ENCODE measurements at places on chromosomes 7 and 10. TPM values are rescaled to one million over a fixed set of nuclear protein-coding genes. Genes with fewer than 3 reads are reported as not detected.

DNA sequence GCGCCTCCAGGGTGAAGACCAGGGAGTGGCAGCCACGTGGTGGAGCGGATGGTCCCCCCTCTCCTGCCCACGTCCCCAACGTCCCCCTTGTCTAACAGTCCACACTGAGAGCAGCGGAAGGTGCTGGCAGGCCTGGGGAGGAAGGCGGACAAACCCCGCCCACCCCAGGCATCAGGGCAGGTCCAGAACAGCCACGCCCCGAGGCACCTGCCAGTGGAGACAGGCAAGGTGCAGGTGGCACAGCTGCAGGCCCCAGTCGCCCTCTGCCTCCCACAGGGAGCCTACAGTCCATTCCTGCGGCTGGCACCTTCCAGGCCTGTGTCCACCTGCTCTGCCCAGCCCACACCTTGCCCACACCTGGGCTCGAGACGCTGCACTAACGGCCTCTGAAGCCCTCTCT is 24.9 kb downstream of the CYP2W1 start:
- no peaks in the 10 kb centered on the region for H3K27me3 ChIP-seq
- no peak overlapping the region for H3K27ac ChIP-seq
- DNase-seq: no peak
- H3K4me1 ChIP-seq: peaks cover 16% of the 10 kb centered on the region
- H3K4me3 ChIP-seq: no peak overlapping the region
- peaks cover 30% of the 10 kb centered on the region for H3K36me3 ChIP-seq

DNA sequence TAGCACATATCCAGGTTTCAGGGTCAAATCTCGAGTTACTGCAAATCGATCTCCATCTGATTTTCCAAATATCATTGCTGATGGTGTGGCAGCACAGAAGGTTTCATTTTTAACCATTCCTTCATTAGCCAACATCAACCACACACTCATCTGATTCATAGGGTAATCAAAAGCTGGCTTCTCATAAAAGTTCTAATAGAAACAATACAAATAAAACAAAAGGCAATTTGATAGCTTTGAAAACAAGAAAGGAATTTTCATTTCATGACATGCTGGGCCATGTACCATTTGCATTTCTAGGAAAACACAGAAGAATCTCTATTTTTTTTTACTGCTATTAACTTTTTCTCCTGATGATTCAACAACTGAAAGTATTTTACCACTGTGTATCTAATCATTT is 147.7 kb upstream of the SLC26A5 start:
- H3K36me3 ChIP-seq: no peaks in the 10 kb centered on the region
- H3K4me1 ChIP-seq: no peaks in the 10 kb centered on the region
- H3K27ac ChIP-seq: no peak overlapping the region
- DNase-seq: no peak

- no peaks in the 10 kb centered on the region for H3K27me3 ChIP-seq
- H3K27ac ChIP-seq: no peak overlapping the region
- DNase-seq: no peak
These were observed 78.8 kb downstream of the ELMO1 start for GRCh38 chr7:37369906-37370305.

GRCh38 chr10:86389441-86390193 is 23.0 kb upstream of the GRID1 start:
- no peak overlapping the region for H3K27ac ChIP-seq
- H3K4me3 ChIP-seq: no peak overlapping the region
- H3K27me3 ChIP-seq: peaks cover 65% of the 10 kb centered on the region
- H3K4me1 ChIP-seq: peaks cover 4% of the 10 kb centered on the region

GRCh38 chr7:46933596-46933995 is 648.3 kb downstream of the TNS3 start:
- no peak overlapping the region for H3K4me3 ChIP-seq
- no peaks in the 10 kb centered on the region for H3K36me3 ChIP-seq
- no peaks in the 10 kb centered on the region for H3K27me3 ChIP-seq

- H3K27ac ChIP-seq: no peak overlapping the region
- H3K4me1 ChIP-seq: no peaks in the 10 kb centered on the region
- no peak for DNase-seq
- H3K27me3 ChIP-seq: no peaks in the 10 kb centered on the region
- no peaks in the 10 kb centered on the region for H3K36me3 ChIP-seq
These were observed 18.1 kb upstream of the ATAD1 start for GRCh38 chr10:87836098-87836497.

The FRMPD2 gene
- 0.18 TPM for total RNA-seq

The ZPBP gene
- total RNA-seq: not detected
